NCI-H2107 (cell line): ENCODE measurements at places on chromosomes 4 and X.

- no peak for DNase-seq
These were observed 226.9 kb upstream of the HCCS start for GRCh38 chrX:10884246-10884645.

GRCh38 chr4:73855406-73855805, 2.3 kb downstream of the PF4V1 start:
- DNase-seq = no peak

GRCh38 chrX:126580877-126581276, 28.3 kb upstream of the DCAF12L1 start:
- DNase-seq = no peak

DNA sequence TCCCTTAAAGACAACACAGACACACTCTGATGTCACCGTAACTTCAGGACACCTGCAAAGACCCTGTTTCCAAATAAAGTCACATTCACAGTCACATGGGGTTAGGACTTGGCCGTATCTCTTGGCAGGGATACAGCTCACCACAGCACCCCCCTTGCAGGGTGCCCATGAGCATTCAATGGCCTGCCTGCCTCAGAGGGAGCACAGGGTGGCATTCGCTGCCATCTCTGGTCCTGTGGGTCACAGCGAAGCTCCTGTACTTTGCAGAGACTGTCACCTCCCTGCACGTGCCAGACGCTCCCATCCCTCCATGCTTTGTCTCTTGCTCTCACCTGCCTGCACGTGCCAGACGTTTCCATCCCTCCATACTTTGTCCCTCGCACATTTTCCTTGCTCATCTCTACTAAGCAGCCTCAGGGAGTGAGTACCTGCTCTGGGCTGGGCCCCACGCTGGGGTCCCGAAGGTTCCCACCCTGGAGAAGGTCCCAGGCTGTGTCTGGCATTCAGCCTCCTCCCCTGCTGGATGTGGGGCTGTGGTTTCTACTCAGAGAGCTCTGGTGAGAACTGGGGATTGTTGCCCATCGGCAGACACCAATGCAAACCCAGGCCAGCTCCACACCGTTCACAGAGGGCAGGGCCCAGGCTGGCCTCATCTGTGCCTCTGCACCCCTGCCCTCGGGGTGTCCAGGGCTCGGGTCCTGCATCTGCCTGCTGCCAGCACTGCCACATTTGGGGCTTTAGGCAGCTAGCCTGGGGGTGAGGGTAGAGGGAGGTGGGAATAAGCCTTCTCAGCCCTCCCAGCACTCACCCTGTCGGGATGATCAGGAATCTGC, 15.8 kb downstream of the HTRA3 start:
- DNase-seq = no peak

DNA sequence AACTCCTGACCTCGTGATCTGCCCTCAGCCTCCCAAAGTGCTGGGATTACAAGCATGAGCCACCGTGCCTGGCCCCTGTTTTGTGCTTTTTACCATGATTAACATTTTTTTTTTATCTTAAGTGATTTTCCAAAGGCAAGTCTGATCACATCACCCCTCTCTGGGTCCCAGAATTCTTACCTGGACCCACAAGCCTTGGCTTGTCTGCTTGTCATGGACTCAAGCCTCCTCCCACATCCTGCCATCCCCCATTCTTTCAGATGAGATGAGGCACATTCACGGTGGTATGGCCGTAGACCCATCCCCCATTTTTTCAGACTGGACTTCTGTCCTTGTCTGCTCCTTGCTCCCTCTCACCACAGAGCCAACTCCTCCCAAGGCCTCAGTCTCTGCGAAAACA, 55.3 kb downstream of the APLN start:
- no peak for DNase-seq

- no peak for DNase-seq
These were observed 142.4 kb downstream of the TSPAN5 start for GRCh38 chr4:98516042-98516440.

DNA sequence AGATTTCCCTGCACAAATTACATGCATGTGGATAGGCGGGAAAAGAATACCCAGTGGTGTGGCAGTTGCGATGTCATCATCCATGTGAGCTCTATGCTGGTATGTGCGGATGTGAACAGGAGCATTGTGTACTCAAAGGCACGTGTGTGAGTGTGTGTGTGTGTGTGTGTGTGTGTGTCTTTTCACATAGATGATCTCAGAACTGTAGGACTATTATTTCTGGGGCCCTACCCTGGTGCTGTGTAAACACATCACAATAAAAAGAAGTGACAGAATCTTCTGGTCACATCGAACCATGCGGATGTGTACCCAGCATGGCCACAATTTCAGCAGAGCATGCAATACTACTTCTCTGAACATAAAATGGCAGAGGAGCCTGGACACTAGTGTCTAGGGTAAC, 624.8 kb downstream of the MID1IP1 start:
- no peak for DNase-seq

DNA sequence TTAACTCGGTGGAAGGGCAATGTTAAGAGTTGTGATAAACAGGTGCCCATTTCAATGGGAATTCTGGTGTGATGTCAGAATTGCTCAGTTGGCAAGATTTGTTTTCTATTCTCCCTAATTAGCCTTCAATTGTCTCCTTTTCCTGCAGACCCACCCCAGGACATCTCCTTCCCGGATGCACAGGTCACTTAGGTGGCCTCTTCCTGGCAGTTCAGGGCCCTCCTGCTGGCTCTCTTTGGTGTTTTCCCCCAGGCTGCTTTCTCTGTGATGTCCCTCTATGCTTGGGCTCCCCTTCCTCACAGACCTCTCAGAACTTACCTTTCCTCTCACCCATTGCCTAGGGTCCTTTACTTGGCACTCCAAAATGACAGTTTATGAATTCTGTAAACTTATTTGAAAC, 126.3 kb downstream of the GPAT3 start:
- DNase-seq = no peak

GRCh38 chrX:12981880-12982279, 7.0 kb downstream of the TMSB4X start:
- no peak for DNase-seq

GRCh38 chrX:2342281-2342688, 158.5 kb downstream of the DHRSX start:
- no peak for DNase-seq

- DNase-seq = no peak
These were observed 178.4 kb downstream of the MGST2 start for GRCh38 chr4:139844057-139844456.

GRCh38 chr4:129335276-129335675, 239.3 kb downstream of the C4orf33 start:
- DNase-seq = no peak

- DNase-seq = no peak
These were observed 57.8 kb downstream of the RAP1GDS1 start for GRCh38 chr4:98319021-98319420.

GRCh38 chrX:40009462-40009851, 88.3 kb downstream of the BCOR start:
- no peak for DNase-seq

DNA sequence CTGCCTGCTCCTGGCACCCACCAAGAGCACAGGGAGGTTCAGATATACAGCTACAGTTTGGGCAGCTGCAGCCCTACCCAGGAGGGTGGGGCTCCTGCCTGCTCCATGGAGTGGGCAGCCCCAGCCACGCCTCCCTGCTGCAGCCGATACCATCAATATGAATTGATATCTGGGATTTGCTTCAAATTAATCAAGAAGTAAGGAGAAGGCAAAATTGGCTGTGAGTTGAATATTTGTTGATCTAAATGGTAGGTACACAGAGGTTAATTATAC, 31.2 kb upstream of the ZNF280C start:
- no peak for DNase-seq

DNA sequence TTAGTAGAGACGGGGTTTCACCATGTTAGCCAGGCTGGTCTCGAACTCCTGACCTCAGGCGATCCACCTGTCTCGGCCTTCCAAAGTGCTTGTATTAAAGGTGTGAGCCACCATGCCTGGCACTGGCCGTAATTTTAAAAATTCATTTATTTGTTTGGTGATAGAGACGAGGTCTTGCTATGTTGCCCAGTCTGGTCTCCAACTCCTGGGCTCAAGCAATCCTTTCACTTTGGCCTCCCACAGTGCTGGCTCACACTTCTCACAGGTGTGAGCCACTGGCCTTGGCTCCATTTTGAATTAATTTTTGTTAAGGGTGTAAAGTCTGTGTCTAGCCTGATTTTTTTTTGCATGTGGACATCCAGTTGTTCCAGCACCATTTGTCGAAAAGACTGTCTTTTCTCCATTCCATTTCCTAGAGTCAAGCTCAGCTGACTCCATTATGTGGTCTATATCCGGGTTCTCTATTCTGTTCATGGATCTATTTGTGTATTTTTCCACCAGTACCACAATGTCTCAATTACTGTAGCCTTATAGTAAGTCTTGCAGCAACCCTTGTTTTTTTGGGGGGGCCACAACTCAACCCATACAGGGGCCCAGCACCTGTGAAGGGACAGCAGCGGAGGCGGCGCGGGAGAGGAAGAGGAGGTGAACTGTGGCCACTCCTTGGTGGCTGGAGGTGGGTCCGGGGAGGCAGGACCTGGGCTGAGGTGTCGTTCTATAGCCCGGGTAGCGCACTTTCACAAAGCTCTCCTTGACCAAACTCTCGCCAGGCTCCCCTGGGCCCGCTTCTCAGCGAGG, 1.5 kb upstream of the NSD2 start:
- DNase-seq = no peak

- no peak for DNase-seq
These were observed 29.2 kb downstream of the NSG1 start for GRCh38 chr4:4415806-4416805.

- DNase-seq = no peak
These were observed 85.7 kb upstream of the UCP1 start for GRCh38 chr4:140654495-140654814.

GRCh38 chrX:133053861-133054598, 42.9 kb downstream of the USP26 start:
- DNase-seq = no peak

DNA sequence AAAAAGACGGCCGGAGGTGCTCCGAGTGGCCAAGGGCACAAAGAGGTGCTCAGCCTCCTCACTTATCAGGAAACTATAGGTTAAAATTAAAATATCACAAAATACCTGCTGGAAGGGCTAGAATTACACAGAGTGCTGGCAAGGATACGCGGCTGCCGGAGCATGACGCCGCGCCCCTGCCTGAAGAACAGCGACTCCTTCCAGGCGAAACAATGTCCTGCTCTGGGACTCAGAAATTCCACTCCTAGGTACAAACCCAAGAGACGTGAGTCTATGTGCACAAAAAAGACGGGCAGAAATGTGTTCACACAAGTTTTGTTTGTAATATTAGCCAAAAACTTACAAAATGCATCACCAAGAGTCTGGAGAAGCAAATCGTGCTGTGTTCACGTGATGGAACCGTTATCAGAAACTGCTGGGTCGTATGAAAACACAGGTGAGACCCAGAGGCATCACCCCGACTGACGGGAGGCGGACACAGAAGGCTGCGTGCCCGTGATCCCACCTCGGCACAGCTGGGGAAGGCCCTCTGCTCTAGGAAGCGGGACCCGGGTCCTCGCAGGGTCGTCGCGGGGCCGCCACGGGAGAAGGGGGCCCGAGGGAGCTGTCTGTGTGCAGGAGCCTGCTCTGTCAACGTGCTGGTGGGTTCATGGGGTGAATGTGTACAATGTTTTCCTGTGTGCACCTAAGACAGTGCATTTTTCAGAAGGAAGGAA, 27.6 kb downstream of the CTBP1 start:
- DNase-seq = no peak

DNA sequence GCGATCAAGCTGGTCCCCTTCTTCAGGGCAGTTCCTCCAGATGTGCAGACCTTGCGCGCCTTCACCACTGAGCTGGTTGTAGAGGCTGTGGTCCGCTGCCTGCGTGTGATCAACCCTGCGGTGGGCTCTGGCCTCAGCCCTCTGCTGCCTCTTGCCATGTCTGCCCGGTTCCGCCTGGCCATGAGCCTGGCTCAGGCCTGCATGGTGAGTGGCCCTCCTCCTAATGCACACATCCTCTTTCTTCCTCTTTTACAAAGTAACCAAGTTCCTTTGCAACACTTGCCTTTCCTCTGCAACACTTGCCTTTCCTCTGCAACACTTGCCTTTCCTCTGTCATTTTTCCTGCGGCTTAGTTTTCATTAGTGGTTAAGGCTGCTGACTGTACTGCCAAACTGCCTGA, 1.8 kb downstream of the CCDC22 start:
- no peak for DNase-seq

- DNase-seq = no peak
These were observed 61.8 kb upstream of the STOX2 start for GRCh38 chr4:183843248-183843671.

DNA sequence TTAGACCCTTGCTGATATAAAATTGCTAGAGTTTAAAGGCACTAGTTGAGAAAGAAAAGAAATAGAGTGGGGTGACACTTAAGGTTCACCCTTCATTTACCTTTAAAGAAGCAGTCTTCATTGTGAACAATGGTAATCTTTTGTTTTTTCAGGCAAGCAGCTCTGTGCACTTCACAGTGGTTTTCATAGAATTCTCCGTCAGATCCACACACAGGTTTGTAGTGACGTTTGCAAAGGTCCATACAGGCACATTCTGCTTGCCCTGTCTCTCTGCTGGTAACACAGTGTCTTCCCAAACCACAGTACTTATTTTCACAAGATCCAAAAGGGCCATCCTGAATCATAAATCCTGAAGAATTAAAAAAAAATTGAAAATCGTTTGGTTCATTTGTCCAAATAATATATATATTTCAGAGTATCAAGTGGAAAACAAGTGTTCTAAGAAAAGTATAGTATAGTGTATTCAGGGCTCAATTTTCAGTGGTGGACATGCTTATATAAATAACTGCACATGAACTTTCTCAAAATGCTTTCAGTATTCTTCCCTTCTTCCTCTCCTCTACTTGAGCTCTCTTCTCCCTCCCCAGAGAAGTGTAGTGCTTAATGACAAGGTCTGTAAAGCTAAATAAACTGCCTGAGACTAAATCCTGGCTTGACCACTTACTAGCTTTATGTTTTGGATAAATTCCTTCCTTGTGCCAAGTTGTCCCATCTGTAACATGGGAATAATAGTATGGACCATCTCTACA, 243.3 kb downstream of the FSTL5 start:
- no peak for DNase-seq

DNA sequence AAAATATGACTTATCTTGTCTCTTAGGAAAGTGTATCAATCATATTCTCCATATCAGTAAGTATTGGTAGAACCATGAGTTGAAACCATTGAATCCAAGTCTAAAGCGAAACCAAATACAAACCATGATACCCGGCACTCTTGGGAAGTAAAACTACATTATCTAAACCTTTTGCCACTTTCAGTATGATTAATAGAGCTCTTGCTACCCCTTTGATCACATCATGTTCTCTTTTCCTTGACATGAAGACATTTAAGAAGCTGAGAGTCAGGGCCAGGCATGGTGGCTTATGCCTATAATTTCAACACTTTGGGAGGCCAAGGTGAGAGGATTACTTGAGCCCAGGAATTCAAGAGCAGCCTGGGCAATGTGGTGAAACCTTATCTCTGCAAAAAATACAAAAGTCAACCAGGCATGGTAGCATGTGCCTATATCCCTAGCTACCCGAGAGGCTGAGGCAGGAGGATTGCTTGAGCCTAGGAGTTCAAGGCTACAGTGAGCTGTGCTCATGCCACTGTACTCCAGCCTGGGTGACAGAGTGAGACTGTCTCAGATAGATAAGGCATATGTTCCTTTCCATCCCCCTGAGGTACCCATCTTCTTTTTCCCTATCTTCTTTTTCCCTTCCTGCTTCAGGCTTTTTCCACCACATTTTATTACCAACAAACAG, 45.4 kb downstream of the CEP135 start:
- DNase-seq = no peak
